ENCODE measurements at places on chromosomes 5 and 9.

DNA sequence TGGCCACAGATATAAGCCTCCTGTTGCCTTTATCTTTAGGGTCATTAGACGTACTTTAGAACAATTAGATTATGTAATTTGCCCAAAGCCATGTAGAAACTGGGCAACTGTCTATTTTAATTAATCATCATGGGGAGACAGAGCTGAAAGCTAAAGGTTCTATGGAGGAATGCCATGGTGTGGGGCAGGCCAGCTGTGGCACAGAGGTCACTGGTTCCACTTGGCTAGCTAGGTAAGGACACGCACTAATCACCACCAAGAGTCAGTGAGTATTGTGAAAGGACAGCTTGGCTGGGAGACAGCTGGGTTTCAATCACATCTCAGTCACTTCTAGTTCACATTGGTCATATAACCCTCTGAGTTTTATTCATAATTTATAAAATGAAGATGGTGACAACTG lies 81.7 kb downstream of the HMHB1 start:
- DNase-seq, result no peak

- DNase-seq, result no peak
Observed at GRCh38 chr9:33393581-33393980, 8.8 kb downstream of the AQP7 start.

- no peak for DNase-seq
Observed at GRCh38 chr5:108730617-108731340, 16.9 kb upstream of the FER start.

DNA sequence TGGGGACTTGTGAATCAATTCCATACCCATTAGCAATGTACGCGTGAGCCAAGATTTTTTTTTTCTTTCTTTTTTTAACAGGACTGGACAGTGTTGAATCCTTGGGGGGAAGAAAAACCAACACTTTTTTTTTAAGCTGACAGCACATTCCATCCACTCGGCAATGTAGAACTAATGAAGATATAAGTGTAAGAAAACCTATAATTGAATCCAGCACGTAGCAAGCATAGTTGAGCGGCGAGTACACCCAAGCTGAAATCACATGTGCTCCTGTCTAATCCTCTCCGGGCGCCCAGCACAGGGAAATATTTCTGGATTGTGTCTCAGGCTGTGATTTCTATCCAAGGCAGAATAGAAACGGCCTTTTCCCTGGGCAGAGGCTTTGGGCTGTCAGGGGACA lies 118.2 kb downstream of the BOD1 start:
- DNase-seq, result no peak

DNA sequence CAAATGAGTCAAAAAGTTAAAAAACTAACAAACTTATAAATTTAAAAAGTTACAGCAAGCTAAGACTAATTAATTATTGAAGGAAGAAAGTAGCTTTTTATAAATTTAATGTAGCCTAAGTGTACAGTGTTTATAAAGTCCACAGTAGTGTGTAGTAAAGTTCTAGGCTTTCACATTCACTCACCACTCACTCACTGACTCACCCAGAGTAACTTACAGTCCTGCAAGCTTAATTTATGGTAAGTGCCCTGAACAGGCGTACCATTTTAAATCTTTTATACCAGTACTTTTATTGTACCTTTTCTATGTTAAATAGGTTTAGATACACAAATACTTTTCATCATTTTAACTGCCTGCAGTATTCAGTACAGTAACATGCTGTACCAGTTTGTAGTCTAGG lies 80.0 kb upstream of the C9orf72 start:
- no peak for DNase-seq

DNA sequence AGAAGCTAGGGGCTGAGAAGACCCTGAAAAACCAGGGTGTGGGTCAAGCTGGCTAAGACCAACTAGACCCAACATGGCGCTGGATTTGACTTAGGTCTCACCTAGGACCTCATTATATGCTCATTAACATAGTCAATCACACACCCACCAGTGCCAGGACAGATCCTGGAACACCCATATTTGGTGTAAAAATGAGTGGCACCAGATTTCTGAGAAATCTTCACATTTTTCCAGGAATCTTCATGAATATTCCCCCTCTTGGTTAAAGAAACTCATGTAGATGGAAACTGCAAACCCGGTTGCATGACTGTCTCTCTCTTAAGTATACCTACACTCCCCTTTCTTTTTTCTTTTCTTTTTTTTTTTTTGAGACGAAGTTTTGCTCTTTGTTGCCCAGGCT lies 17.9 kb upstream of the RAB14 start:
- peak; percentile 50 for DNase-seq

- no peak for DNase-seq
Observed at GRCh38 chr5:7437836-7438235, 41.9 kb downstream of the ADCY2 start.

GRCh38 chr9:79129865-79130480 lies 441.8 kb upstream of the TLE4 start:
- peak; percentile 60 for DNase-seq

DNA sequence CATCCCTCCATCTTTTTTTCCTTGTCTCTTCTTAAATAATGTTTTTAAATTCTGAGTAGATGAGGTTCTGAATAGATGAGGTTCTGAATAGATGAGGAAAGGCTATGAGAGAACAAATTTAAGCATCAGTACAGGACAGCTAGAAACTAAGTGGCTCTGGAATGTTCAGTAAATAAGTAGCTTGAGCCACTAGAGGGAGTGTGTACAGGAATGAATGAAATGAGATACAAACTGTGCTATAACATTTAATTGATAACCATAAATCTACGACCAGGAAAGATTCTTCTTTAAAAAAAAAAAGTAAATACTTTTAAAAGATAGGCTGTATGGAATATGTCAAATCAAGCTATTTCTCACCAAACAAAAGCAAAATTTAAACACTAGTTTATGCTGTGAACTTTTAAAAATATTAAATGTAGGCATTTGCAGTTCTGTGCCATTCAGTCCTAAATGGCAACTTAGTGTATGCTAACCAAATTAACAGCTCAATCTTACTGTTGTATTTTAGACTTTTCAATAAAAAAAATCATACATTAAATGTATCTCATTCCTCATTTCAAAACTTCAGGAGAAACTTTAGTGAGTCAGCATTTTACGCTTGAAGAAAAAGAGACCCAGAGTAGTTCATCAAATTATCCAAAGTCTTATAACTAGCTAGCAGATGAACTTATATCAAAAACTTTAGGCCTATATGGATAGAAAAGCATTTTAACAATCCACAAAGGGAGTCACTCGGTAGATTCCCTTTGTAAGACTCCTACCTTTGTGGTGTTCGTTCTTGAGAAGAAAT lies 70.4 kb upstream of the SNX2 start:
- peak; percentile 21 for DNase-seq

DNA sequence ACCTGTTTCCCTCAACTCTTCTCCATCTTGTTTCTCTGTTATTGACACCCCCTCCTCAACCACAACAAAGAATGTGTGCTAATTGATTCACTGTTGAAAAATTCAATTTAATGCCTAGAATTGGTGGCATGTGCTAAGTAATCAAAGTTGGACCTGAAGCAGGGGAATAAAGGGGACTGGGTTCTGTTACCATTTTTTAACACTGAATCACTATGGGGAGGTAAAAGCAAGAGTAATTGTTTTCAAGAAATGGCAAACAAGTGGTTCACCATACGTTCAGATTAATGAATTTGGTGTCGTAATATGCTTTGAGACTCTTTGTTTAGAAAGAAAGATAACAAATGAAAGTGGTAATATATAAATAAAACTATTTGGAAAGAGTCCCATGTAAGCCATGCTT lies 17.0 kb upstream of the SSBP2 start:
- DNase-seq, result no peak

GRCh38 chr5:74638544-74638969 lies 2.0 kb downstream of the ENC1 start:
- no peak for DNase-seq

GRCh38 chr5:150139334-150139733 lies 16.3 kb downstream of the PDGFRB start:
- no peak for DNase-seq

GRCh38 chr5:151509231-151509630 lies 61.8 kb downstream of the SLC36A1 start:
- DNase-seq, result no peak

- DNase-seq, result no peak
Observed at GRCh38 chr9:114221706-114222465, 66.5 kb downstream of the COL27A1 start.

- no peak for DNase-seq
Observed at GRCh38 chr9:110537841-110538646, 41.5 kb downstream of the SVEP1 start.

GRCh38 chr9:23644326-23644725 lies 181.7 kb downstream of the ELAVL2 start:
- DNase-seq, result no peak

DNA sequence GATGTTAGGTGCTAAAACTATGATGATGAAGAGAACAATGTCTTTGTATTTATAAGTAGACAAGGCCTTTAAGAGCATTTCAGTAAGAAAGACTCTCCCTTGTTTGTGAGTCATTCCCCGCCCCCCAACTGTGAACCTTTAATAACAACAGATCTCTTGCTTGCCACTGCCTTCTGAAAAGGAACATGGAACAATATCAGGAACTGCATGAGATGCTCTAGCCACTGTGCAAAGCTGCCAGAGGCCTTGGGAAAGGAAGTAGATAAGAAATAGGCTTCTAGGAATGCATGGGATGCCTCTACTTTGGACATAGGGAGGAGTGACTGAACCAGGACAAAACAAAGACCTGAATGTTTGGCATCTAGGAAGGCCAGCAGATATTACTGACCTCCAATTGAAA lies 296.1 kb upstream of the MPDZ start:
- no peak for DNase-seq

- DNase-seq, result no peak
Observed at GRCh38 chr5:3613726-3614125, 18.1 kb downstream of the IRX1 start.

GRCh38 chr9:106953174-106953573 lies 90.2 kb downstream of the ZNF462 start:
- DNase-seq, result no peak

DNA sequence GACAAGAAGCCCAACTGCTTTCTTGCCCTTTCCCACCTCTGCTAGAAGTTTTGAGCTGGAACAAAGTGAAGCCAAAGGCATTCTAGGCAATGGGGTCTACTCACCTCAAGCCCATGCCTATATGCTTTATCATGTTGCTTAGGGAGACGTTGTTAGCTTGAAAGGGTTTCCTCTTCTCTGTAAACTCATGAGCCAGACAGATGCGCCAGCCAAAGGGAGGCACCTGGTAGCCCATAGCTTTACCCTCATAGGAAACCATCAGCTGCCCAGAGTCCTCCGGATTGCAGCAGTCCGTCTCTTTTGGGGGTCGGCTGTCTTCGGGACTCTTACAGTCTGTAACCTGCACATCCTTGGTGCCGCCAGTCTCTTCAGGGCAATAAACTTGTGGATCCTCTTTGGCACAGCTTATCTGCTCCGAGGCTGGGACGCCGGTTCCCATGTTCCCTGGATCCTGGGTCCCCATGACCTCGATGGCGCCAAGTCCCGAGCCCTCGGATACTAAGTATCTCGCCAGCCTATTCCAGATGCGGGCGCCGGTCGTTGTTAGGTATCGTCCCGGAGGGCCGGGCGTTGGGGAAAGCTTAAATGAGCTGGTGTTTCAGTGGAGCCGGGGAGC lies 678 bp downstream of the GBA2 start:
- peak; percentile 24 for DNase-seq

DNA sequence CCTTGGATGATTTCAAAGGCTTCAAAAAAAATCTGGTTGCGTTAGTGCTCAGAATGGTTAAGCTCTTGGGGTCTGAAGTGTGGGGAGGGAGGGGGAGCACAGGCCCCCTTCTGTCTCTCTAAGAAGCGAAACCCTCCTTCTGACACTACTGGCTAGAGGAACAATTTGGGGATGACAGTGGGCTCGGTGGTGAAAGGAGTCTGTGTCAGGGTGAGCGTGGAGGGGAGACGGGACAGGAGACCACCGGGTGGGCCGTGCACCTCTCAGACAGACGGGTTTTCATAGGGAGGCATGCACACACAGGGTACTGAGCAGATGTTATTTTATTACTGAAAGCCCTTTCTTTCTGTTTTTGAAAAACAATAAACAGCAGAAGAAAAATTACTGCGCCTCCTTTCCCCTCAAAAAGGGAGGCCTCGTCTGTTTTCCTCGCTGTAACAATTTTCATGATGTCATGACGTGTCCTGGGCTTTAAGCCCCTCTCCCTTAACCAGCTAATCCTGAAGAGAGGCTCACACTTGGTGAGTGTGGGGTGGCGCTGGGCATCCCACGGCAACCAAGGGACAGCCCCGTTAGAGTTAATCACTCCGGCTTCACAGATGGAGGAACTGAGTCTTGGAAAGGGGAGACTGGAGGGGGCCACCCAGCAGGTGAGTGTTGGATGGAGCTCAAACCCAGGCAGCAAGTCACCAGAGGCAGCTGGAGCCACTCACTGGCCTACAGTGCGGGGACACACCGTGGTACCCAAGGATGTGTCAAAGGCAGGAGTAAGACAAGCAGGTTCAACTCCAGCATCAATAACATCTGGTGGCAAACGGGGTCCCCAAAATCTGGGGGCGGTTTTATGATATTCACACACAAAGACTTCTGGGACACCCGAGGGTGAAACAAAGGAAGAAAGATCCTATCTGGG lies 53.4 kb downstream of the PTCH1 start:
- DNase-seq, result no peak

DNA sequence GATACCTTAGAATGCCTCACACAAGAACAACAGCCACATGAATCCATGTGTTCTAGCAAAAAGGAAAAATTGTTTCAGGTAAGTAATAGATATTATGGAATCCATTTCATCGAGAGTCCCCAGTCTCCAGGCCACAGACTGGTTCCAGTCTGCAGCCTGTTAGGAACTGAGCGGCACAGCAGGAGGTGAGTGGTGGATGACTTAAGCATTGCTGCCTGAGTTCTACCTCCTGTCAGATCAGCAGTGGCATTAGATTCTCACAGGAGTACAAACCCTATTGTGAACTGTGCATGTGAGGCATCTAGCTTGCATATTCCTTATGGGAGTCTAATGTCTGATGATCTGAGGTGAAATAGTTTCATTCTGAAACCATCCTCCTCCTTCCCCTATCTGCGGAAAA lies 207.0 kb downstream of the CSNK1G3 start:
- no peak for DNase-seq

DNA sequence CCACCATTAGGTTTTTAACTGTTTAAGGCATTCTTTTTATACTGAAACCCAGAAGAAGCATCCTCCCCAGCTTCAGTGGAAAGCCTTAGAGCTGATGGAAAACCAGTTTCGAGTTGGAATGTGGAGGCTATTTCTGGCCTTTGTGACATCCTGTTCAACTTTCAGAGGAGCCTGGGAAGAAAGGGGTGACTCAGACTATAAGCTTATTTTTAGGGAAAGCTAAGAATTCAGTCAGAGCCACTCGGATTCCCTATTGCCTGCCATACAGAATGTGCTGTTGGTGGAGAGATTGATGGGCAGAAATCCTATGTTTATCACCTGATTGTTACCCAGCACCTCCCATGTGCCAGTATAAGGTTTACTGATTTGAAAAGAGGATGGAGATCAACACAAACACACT lies 19.8 kb downstream of the PALM2AKAP2 start:
- DNase-seq, result no peak
